Central memory CD8-positive, alpha-beta T cell (primary cell): ENCODE measurements at places on chromosomes 7 and 10.

DNA sequence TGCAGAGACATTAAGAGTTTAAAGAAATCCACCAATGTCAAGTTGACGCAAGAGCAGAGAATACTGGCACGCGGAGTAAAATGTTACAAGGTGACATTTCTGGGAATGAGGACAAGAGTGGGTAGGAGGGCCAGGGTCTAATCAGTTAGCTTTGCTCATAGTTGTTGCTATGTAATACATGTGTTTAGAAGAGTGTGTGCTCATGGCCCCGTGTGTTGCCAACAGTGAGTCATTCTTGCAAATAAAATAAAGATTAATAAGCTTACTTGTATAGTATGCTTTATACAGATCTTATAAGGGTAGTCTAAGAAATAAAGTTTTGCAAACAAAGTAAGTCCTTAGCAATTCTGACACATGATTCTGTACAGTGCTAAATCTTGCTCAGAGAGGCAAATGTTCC, 64.5 kb downstream of the DNMBP start:
- no peak for DNase-seq

DNA sequence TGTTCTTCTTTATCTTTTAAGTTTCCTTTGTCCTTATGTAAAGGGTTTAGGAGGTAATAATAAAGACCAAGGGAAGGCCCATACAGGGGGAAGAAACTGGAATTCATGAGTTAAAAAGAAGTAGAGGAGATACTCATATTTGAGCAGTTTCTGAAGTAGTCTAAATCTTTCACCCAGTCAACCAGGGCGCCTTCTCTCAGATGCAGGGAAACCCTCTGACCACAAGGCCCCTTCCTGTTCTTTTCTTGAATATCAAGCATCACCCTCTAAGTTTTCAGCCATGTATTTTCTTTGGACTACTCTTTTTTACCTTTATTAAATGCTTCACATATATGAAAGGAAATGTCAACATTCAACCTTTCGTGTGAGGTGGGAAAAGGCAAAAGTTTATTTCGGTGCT, 630.8 kb downstream of the SUGCT start:
- DNase-seq = no peak

DNA sequence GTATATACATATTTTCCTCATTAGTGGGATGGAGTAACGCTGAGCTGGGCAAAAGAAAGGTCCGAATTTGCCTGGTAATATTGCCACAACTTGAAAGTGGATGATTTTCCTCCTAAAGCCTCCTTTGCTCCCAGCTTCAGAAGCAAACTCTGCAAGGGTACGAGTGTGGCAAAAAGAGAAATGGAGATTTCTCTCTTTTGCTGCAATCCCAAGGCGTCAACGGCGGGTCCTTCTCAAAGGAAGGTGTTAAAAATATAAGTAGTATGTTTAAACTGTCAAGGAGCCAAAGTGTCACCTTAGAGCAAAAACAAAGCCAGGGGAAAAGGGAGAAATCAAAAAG, 12.4 kb upstream of the HOXA2 start:
- no peak for DNase-seq

GRCh38 chr10:8150401-8150905, 96.0 kb downstream of the GATA3 start:
- no peak for DNase-seq

DNA sequence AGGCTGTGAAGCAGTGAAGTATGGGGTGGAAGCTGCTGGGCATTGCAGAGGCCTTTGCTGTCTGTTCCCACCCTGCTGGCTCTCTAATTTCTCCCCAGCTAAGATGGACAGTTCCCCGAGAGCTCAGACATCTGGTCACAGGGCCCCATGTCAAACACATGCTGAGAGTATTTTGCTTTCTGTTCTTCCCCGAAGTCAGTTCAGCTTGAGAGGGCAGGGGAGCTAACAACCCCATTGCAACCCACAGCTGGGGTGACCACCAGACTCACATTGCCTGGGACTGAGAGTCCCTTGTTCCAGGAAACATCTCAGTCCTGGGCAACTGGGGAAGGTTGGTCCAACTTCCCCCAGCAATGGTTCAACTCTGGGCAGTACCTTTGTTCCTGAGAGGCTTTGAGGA, 52.8 kb downstream of the ABCA13 start:
- DNase-seq = no peak
